Caco-2 (cell line): ENCODE measurements at places on chromosomes 2 and 18.

GRCh38 chr2:101688261-101688660 lies 9.2 kb upstream of the MAP4K4 start:
- no peak for DNase-seq

DNA sequence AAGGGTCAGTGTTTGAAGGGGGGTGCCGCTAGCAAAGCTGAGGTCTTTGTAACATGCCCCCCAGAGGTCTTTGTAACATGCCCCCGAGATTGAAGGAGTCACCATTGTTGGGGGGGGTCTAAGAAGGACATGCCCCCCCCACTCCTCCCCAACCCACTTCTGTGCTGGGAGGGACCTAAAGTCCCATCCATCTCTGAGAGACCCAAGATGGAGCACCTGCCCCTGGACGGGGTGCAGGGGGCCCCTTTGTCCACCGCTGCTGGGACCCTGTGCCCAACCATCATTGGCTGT lies 5.9 kb upstream of the ASIC4 start:
- DNase-seq: no peak

DNA sequence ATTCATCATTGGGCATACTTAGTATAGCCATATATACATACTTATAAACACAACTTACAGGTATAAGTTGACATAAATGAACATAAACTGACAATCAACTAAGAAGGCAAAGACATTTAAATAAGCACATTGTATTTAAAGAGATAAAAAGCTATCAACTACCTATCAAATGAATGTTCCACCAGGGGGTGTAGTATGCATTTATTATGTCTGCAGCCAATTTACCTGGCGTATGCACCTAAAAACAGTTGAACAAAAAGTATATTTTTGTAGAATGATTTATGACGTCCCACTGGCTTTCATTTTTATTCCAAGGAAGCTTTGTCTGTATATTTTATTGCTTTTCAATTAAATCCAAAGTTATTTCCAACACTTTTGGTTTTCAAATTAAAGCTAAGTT lies 323.5 kb downstream of the AFF3 start:
- no peak for DNase-seq

DNA sequence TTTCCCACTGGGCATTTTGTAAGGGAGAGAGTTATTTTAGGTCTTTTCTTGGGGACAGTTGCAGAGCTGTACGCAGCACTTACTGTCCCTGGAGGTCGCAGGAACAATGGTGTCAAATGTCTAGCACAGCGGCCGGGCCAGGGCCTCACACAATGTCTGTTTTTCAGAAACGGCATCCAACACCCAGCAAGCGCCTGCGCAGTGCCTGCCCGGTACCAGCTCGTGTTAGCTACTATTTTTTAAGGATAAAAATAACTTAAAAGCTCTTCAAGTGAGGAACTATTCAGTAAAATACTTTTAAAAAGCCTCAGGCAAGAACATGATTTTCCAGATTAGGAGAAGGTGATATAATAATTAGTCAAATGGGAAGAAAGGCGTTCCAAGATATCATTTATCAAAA lies 90.0 kb downstream of the MBP start:
- no peak for DNase-seq

- no peak for DNase-seq
These were observed 71.6 kb upstream of the EFEMP1 start for GRCh38 chr2:55995211-55995610.

DNA sequence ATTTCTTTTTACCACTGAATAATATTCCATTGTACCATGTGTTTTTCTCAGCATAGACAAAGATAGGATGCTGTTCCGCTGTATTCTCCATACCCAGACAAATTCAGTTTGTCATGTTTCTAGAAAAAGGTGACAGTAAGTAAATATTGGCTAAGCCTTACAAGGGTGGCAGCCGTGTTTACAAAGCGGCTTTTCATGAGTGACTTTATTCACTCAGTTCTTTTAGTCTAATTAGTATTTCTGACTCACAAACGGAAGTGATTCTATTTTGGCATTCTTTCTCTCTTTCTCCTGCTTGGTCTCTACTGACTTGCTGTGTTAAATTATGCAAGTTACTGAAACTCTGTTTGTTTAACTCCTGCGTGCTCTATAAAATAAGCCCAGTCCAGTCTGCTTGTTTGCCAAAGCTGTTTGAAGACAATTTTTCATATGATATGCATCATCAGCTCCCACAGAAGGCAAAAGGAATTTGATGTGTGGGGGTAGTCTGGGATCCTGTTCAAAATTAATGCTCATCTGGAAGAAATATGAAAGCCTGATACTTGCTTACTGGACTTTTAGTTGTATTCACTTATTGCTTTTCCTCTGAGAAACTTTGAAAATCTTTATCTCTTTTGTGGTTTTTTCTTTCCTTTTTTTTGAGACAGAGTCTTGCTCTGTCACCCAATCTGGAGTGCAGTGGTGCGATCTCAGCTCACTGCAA lies 2.3 kb upstream of the PLEKHH2 start:
- no peak for DNase-seq

DNA sequence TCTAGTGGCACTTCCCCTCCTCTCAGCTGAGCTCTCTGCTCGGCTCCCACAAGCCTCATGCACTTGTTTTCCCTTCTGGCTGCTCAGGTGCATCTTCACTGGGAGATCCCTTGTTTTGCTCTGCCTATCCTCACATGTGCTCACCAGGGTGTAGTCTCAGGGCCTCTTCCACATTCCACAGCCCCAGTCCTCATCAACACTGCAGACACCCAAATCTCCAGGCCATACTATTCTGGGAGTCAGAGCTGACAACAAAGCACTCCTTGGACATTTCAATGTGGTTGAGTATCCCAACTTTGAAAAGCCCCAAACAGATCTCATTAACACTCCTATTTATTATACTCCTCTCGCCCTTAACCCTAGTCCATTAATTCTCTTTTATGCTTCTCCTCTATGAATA lies 71.3 kb downstream of the CCDC93 start:
- DNase-seq: no peak

DNA sequence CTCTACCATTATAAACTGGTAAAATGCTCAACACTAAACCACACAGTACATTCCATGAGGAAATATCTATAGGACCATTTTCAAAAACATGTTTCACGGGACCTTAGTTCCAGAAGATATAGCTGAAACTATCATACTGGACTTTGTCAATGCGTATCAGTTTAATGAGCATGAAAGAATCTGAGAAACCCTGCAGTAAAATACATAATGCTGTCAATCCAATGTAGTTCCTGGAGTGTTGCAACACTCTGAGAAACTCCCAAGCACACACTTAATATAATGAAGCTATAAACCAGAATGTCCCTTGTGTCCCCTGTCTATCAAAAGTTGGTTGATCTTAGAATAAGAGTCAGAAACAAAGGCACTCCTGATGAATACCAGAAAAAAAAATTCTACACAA lies 16.2 kb downstream of the IWS1 start:
- no peak for DNase-seq

DNA sequence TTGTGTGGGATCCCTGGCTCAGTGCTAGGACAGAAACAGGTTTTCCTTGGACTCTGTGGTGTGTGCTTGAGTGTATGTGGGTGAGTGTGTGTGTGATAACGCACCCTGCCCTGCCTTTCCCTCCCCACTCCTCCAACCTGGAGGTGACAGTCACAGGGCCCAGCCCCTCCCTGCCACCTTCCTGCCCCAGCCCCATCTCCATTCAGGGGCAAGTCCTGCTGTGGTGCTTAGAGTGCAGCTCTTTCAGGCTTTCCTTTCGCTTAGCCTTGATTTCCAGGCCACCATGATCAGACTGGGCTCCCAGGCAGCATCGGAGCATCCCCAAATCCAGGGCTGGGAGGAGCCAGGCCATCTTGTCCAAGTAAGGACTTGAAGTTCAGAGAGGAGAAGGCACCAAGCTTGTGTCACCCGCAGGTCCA lies 185.2 kb downstream of the ZFP36L2 start:
- DNase-seq: peak; percentile 28

- DNase-seq: no peak
These were observed 4.2 kb downstream of the CLK1 start for GRCh38 chr2:200860092-200860795.

DNA sequence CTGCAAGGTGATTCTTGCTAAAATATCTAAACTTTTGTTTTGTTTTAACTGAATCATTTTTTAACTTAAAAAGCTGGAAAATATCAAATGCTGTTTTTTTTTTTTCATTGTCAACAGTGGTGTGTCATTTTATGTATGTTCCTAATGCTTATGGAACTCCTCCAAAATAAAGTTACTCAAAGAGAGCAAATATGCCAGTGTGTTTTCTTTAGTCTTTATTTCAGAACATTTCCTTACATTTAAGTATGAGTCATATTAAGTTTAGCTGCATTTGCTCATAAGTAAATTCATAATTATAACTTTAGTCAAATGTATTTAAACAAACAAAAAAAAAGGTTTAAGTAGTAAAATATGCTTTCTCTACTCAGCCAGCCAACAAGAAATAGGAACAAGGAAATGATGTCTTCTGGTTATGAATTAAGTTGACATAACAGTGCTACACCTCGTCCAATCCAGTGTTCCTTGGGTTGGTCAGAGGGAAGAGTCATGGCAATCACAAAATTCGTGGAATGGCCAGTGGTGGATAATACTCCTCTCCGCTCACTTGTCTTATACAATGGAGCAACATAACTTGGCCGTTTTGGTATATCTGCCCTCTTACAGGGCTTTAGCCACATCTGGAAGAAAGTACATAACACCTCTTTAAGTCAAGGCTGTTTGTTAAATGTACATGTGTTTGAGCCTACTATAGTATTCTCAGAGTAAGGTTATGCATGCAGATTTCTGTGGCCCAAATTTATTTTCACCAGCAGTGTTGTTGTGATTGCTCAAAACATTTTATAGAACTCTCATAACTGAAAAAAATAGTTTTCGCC lies 80.7 kb downstream of the SLC39A10 start:
- no peak for DNase-seq

DNA sequence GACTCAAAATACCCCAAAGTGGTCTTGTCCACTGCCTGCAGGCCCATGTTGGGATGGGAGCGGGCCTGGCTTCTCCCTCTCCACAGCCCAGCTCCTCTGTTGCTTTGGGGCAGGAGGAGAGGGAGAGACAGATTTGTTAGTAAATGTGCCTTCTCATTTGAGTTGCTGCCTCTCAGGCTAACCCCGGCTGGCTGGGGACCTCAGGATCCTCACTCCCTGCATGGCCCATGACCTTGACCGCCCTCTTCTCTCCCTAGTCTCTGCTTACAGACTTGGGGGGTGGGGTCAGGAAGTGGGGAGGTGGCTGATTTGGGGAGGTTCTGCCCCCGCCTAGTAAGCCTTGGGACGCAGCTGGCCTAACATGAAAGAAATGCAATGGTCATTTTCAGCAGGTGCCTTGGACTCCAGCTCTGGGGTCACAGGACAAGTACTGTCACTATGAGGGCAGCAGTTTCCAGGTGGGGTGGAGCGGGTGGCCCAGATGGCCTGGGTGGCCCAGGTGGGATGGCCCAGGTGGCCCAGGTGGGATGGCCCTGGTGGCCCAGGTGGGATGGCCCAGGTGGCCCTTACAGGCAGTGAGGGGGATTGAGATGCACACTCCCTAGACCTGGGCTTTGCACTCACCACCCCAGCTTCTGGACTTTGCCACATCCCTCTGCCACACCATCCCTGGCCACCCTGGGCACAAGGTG lies 24.1 kb downstream of the HJURP start:
- DNase-seq: no peak

DNA sequence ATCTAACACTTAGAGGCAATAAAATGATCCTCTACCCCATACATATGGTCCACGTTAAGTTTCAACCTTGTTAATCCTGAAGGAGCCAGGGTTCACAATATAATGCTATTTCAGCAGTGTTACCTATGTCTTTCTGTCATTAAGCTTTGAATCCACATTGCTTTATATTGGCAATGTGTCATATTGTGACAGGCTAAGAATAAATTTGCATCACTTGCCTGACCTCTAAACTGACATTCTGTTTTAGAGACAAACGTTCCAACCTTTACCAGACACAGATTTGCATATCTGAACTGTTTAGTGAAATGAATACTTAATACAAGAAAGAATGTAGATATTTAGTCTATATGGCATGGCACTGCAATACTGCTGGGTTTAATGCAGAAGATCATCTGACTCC lies 98.4 kb downstream of the UNC80 start:
- DNase-seq: no peak

GRCh38 chr18:42891705-42892104 lies 223.8 kb downstream of the RIT2 start:
- DNase-seq: no peak

- peak; percentile 67 for DNase-seq
These were observed 3.4 kb upstream of the TET3 start for GRCh38 chr2:73981081-73982001.

DNA sequence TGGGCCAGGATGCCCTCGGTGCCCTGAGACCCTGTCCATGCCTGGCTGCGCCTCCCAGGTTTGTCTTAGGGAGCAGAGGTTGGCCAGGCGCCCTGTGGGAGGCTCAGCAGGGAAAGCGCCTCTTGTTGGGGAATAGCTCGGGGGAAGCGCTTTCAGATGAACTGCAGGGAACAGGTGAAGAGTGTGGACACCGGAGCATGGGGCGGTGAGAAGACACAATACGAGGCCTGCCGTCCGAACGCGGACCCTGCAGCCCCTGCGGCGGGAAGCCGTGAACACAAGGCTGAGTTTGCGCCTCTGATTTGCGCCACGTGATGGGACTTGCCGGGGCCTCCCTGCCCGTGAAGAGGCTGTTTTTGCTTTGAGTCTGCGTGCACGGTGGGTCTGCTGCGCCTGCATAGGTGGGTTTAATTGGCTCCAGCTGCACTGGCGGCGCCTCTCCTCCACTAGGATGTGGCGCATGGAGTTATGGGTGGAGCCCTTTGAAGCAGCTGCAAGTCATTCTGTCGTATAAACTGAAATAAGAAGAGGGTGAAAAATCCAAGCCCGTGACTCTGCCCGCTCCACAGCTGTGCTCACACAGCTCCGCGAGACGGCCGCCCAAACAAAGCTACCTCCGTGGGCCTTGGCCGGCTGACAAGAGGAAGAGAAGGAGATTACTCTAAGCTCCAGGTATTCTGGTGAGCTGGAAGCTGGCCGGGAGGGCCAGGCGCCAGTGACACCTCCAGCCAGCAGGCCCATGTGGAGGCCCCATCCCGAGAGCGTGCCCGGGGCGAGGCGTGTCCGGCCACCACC lies 103.5 kb upstream of the CTDP1 start:
- no peak for DNase-seq

DNA sequence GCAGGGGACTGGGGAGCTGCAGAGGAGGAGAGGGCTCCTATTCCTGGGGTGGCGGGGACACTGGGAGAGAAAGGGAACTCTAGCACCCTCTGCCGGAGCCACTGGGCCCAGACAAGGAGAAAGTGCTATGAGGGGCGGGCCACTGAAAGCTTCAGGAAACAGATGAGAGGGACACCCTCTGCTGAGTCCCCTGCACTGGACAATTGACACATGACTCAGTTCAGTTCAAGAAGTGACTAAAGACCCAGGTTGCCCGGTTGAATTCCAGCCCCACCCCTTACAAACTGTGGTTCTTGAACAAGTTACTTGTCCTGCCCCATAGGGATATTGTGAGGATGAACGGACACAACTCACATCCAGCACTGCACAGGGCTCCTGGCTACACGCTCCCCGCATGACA lies 5.0 kb downstream of the RUFY4 start:
- DNase-seq: no peak
